ENCODE measurements at places on chromosomes 6 and 20. TPM values are rescaled to one million over a fixed set of nuclear protein-coding genes. Genes with fewer than 3 reads are reported as not detected.

The STK35 gene
- total RNA-seq, result 22.2 TPM

The ENPP1 gene
- 21.2 TPM for total RNA-seq

The HLA-DPA1 gene
- total RNA-seq, result 46.6 TPM

The SLC22A1 gene
- 2.4 TPM for total RNA-seq

The TFAP2A gene
- total RNA-seq, result 0.98 TPM

The SPDEF gene
- 49.1 TPM for total RNA-seq

The C20orf202 gene
- total RNA-seq, result 0.48 TPM

The NKX2-4 gene
- total RNA-seq, result not detected

The DEFB127 gene
- total RNA-seq, result not detected

All from mucosa of descending colon (tissue), 3 donors.